ENCODE measurements at places on chromosomes 3 and 15.

- no peak for DNase-seq
Observed at GRCh38 chr3:37986479-37987314, 3.9 kb upstream of the VILL start.

- no peak for DNase-seq
Observed at GRCh38 chr3:10217359-10217758, 30.9 kb upstream of the TATDN2 start.

DNA sequence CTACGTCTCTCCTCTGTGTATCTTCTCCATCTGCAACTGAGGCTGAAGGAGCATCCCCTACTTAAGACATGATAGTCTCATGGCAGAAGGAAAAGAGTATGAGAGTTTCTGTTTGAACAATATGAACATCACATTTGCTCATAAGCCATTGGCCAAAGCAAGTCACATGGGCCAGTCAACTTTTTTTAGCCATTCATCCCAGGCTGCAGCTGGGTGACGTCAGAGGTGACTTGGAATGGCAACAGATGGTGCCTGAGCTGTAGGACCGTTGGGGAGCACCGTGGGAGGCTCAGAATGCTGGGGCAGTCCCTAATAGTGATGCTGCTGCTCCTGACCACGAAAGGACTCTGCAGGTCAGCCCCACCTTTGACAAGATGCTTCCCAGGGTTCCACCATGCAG lies 58.7 kb downstream of the CRTC3 start:
- DNase-seq: no peak

GRCh38 chr3:178645503-178645902 lies 109.3 kb downstream of the KCNMB2 start:
- no peak for DNase-seq

- peak; percentile 48 for DNase-seq
Observed at GRCh38 chr15:68730471-68730919, 90.2 kb downstream of the ANP32A start.

GRCh38 chr3:71924721-71925120 lies 139.8 kb upstream of the PROK2 start:
- no peak for DNase-seq

DNA sequence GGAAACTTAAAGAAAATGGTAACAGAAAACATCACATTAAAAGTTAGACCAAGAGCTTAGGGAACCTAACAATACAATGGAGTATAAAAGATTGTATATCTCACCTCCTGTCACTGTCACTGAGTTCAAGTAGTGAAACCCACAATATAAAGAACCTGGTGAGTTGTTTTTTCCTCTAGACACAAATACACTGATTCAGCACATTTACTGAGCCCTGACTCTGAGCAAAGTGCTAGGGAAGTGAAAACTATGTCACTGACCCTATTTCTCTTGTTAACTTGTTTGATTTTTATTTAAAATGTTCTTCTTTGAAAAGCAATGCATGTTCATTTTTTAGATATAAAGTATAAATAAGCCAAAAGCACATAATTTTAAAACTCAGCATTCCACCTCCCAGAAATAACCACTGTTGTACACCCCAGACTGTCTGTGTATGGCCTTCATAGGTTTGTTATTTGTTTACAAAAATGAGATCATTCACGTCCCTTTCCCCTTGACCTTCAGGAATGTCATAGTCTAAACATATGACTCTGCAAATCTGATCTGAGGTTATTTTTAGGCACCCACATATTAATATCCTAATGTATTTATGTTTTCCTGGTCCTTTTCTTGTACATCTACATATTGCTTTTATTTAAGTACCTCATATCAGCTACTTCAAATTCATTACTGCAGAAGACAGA lies 69.2 kb upstream of the CSTA start:
- DNase-seq: peak; percentile 60

- peak; percentile 65 for DNase-seq
Observed at GRCh38 chr15:67101911-67102598, 36.7 kb downstream of the SMAD3 start.

DNA sequence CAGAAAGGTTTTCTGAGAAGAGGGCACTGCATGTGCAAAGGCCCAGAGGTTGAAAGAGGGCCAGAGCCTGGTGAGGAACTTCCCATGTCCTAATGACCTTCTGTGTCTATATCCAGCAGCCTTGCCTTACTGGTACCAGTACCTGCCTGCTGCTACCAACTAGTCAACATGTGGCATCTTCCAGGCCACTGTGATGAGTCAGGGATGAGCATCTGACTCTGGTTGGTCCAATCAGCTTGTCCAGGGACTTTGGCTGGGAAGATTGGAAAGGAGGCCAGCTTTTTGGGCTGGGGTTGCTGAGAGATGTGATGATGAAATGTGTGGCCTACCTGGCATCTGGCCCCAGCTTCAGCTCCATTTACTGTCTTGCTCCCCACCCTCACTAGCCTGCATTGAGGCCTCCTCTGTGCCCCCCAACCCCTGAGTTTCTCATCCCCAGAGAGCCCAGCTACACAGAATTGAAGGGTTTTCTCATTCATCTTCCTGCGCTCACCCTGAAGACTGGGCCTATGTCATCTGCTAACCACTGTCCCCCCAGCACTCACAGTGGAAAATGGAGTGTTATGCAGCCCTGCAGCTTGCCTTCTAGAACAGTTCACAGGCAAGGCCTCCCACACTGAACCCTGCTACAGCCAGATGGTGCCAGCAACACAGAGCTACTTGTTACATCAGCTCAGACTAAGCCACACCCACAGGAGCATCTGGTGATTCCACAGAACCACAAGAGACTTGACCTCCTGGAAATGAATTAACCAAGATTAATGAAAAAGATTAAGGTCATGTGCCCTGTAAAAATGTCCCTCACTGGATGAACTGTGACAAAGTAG lies 1.3 kb upstream of the TWF2 start:
- DNase-seq: no peak
